Upper lobe of right lung (tissue), 1 donor: ENCODE measurements at places on chromosomes 13 and 19. TPM values are rescaled to one million over a fixed set of nuclear protein-coding genes. Genes with fewer than 3 reads are reported as not detected.

Gene ELSPBP1
- not detected for total RNA-seq

DNA sequence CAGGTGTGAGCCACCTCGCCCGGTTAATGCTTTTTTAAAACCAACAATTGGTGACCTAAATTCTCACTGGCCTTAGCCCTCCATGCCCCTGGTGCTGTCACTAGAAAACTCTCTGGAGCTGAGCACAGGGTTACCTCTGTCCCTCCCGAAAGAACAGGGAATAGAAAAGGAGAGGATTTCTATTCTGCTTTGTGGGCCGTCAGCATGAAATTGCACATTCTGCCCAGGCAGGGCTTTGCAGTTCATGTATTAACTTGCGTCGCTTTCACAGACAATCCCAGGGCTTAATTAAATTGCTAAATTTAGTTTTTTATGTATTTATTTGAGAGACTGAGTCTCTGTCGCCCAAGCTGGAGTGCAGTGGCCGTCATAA lies 583 bp upstream of the ZNF480 start:
- no peaks in the 10 kb centered on the region for H3K27me3 ChIP-seq
- peaks cover 17% of the 10 kb centered on the region for H3K36me3 ChIP-seq

DNA sequence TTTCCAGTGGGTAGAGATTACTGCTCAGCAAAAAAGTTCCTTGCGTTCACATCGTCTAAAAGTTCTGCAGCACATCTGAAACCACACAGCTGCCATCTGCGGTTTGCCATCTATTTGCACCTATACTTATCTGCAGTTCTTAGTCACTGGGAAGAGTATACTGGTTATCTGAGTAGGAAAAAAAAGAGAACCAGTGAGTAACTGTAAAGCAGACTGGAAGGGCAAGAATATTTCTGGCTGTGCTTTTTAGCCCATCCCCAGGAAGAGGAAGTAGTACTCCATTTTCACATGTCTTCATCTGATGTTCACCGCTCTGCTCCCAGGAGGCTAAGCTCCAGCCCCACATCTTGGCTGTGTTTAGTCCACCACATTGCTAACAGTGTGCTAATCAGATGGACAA lies 35.6 kb downstream of the EFNB2 start:
- H3K27me3 ChIP-seq = no peaks in the 10 kb centered on the region
- H3K36me3 ChIP-seq = no peaks in the 10 kb centered on the region
- peaks cover 15% of the 10 kb centered on the region for H3K4me1 ChIP-seq
- no peak for DNase-seq
- H3K4me3 ChIP-seq = no peak overlapping the region

Gene PROZ
- not detected for total RNA-seq

Gene MISP3
- total RNA-seq = 6.7 TPM

- peak overlapping the region; percentile 47 for H3K27ac ChIP-seq
- H3K36me3 ChIP-seq = no peaks in the 10 kb centered on the region
- DNase-seq = no peak
- peak overlapping the region; percentile 48 for H3K4me3 ChIP-seq
These were observed 9.2 kb downstream of the CCDC8 start for GRCh38 chr19:46404055-46404752.
